Iris pigment epithelial cell (primary cell): ENCODE measurements at places on chromosomes 7 and 10.
A peak's percentile ranks its signal among the peaks of the same experiment; 100 is the strongest.

DNA sequence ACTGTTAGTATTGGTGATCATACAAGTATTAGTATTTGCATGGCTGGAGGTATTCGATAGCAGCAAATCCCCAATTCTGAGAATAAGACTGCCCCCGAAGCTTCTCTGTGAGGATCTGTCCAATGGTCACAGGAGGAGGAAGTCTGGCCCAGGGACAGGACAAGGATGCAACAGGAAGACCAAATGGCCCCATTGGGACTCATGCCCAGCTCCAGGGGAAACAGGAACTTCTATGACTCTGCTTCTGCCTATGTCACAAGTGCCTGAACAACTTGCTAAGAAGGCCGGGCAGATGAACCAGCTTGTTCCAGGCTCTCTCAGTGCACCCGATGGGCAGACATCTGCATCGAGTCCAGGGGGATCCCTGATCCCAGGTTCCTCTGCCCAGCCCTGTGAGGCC, 172.0 kb upstream of the GRB10 start:
- no peak for DNase-seq

GRCh38 chr10:98509745-98510144, 63.0 kb upstream of the HPS1 start:
- DNase-seq = no peak

- no peak for DNase-seq
Observed at GRCh38 chr7:46537191-46537905, 616.3 kb upstream of the IGFBP3 start.

GRCh38 chr10:96856317-96856716, 24.2 kb downstream of the LCOR start:
- DNase-seq = no peak

GRCh38 chr7:5495581-5496375, 72.1 kb upstream of the TNRC18 start:
- no peak for DNase-seq

DNA sequence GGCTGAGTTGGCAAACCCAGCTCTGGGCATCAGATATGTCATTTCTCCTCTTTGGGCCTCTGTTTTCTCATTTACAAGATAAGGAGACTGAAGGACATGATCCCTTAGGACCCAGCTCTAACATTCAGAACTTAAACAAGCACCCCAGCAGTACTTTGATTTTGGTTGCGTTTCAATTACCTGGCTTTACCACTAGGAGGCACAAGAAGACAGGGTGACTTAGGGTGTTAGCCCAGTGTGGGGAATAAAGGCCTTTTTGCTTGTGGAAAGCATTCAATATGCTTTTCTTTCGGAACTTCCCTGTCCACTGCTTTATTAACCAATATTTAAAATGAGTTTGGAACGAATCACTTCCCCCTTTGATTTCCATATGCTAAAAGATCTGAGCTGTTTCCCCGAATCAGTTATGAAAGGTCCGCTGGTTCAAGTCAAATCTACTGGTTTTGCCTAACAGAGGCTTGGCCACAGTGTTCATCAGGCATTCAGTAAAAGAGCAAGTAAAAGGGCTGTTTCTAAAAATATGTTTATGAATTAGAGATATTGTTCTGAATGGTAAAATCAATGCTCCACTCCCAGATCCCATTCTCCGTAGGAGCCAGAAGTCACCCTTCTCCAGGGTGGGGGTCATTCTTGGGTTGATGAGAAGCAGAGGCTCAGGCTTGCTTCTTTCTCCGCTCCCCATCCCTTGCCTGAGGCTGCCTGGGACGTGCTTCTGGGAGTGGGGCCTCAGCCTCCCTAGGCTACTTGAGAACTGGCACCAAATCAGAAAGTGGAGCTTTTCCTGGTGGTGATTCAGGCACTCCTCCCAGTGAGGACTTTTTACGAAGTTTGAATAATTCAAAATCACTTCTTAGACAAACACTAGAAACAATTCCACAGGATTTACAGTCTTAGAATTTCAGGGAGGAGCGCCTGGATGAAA, 105.5 kb downstream of the MYOF start:
- DNase-seq = peak; percentile 88

- DNase-seq = no peak
Observed at GRCh38 chr7:151773797-151774196, 103.1 kb downstream of the PRKAG2 start.

DNA sequence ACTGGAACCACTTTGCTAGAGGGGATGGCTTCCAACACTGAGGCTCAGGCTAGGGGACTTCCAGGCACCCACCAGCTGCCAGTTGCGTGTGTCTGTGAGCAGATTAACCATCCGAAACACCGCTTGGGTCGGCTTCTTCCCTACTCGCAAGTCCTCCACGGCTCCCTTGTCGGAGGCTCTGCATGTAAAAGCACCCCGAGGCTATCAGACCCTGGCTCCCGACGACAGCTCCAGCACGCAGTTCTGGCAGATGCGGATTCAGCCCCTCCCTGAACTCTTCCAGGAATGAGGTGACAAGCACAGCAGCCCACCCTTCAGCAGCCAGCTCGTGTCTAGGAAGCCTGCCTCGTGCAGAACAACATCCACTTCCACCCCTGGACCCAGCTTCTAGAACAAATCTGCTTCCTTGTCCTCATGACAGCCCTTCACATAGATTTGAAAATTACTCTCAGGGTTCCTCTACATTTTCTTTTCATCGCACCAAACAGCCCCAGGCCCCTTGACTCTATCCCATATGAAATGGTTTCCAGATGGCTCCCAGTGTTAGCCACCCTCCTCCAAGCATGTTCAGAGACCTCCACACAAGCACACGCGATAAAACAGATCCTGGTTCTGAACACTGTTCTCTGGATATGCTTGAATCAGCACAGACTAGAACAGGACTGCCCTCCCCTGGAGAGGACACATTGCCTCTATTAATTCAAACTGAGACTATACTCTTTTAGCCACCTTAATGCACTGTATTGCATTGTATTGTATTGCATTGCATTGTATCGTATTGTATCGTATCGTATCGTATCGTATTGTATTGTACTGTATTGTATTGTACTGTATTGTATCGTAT, 44.6 kb downstream of the SLIT1 start:
- DNase-seq = no peak

GRCh38 chr10:25575343-25575742, 358.7 kb upstream of the MYO3A start:
- DNase-seq = no peak

DNA sequence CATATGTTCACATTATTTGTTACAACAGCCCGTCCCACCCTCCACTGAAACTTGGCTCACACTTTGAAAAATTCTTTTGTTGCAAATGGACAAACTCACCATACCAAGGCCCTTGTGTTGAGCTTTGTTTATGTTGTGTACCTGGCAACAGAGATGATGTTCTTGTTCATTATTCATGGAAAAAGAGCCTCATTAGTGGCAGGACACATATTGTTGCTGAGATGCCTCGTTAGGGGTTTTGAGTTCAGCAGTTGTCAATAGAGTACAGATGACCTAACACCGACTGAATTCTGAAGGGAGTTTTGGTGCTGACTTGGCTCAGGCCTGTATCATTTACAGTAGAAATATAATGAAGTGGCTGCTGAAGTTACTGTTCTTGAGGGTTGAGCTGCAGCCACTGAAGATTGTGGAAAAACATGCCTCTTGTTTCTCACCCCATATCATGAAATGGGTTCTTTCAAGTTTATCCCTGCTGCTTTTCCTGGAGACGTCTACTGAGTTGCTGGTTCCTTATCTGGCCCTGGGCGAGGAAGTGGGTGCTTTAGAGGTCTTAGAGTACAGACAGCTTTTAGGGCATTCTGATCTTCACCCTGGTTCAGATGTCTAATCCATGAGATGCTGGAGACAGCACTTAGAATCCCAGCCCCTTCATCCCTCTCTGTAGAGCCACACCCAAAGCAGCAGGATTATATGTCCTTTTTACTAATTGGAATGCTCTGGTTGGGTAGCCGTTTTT, 149.7 kb downstream of the WNT2 start:
- DNase-seq = no peak

DNA sequence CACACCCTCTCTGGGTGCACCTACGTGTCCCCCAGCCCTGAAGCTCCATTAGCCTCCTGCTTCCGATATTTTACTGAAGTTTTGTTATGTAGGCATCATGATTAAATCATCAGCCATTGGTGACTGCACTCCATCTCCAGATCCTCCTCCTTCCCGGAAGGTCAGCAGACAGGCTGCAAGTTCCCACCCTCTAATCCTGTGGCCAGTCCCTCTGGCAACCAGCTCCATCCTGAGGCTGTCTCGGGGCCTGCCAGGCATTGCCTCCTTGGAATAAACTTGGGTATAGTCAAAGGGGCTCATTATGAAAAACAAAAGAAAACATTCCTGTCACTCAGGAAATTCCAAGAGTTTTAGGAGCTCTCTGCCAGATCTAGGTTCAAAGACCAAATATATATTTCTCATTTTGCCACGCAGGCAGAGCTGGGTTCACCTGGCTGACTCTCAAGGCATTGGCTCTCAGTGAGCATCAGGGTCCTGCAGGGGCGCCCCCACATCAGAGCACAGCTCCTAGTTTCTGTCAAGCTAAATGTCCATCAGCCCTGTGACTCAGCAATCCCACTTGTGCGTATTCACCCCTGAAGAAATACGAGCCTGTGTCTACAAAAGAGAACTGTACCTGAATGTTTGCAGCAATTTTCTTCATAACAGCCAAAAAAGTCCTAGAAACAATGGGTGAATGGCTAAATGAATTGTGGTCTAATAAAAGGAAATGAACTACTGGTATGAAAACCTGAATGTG, 27.4 kb upstream of the TMEM72 start:
- no peak for DNase-seq

- DNase-seq = peak; percentile 94
Observed at GRCh38 chr10:91632671-91633550, at the start of gene PPP1R3C. PPP1R3C (minus strand) TSS chr10:91633071; CDS start chr10:91632969, 102 bp downstream.

DNA sequence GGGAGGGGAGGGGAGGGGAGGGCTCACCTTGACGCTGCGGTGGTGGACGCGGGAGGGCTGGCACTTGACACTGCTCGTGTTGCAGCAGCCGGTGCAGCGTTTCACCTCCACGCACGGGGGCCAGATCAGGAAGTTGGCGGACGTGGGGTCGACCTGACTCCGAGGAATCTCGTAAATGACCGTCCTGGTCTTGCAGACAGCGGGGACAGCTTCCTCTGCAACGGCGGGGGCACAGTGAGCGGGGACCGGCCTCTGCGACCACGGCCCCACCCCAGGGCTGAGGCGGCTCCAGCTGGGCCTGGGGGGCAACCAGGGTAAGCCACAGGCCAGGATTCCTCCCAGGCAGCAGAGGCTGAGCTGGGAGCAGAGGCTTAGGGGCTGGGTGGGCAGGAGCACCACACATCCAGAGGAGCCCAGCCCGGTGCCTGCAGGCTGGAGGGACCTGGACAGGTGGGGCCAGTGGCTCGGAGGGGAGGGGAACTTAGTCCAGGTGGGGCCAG, 8.8 kb downstream of the PDGFA start:
- no peak for DNase-seq

DNA sequence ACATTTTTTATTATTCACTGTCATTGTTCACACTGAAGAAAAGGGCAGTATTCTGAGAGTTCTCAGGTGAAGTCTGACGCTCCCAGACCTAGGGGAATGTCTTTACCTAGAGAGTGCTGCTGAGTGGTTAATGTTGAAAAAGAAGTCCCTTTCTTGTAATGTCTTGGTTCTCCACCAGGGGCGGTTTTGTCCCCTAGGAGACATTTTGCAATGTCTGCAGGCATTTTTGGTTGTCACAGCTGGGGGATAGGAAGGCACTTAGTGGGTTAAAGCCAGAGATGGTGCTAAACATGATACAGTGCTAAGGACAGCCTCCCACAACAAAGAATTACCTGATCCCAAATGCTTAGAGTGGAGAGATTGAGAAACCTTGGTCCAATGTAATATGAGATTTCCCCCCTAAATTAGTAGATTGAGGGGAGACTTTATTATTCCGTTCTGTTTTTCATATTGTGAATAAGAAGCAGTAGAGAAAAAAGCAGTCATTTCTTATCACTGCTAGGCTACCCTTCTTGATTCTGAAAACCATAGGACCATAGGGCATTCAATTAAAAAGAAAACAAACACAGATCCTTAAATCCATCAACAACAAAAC, 13.1 kb downstream of the UMAD1 start:
- DNase-seq = peak; percentile 6

- DNase-seq = no peak
Observed at GRCh38 chr10:58014436-58014835, 253.3 kb downstream of the IPMK start.

DNA sequence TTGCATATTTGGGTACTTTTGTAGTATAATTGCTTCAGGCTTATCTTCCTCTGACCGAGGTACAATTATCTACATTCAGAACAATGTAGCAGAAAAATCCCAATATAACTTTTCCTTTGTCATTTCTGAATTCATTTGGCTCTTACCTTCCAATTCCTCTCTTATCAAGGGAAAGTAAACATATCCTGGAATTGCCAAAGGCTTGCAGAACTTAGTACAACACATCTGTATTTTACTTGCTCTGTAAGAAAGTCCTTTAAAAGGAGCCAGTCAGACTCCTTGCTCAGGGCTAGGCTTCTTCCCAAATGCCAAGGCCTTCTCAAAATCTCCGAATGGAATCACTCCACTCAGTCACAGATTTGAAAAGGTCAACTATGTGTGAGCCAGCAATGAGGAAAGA, 43.3 kb upstream of the ABCB4 start:
- DNase-seq = no peak

GRCh38 chr10:128866551-128866950, 600.5 kb upstream of the MGMT start:
- no peak for DNase-seq

GRCh38 chr10:126425032-126425431, 36.8 kb upstream of the ADAM12 start:
- DNase-seq = no peak

DNA sequence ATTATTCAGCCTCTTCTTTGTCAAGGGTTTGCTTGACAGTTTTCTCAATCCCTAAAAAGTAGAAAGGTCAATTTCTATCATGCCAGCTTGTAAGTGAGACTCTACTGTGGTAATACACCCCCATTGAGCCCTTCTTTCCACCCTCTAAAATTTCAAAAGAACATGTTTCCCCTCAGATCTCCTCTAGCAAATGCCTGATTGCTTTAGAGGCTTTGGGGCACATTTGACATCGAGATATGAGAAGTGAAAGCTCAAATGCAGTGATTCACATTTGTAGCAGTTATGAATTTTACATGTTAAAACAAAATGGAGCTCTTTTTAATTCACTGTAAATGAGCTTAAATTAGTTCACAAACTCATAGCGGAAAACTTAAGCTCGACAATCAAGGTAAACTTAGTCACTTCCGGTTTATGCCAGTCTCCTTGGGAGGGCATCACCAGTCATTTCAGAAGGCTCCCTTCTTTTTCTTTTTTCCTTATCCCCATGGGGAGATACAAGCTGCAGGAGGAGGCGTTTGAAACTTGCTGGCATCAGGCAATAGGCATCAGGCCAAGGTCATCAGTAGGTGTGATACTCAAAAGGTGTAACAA, 55.3 kb upstream of the ADO start:
- no peak for DNase-seq

DNA sequence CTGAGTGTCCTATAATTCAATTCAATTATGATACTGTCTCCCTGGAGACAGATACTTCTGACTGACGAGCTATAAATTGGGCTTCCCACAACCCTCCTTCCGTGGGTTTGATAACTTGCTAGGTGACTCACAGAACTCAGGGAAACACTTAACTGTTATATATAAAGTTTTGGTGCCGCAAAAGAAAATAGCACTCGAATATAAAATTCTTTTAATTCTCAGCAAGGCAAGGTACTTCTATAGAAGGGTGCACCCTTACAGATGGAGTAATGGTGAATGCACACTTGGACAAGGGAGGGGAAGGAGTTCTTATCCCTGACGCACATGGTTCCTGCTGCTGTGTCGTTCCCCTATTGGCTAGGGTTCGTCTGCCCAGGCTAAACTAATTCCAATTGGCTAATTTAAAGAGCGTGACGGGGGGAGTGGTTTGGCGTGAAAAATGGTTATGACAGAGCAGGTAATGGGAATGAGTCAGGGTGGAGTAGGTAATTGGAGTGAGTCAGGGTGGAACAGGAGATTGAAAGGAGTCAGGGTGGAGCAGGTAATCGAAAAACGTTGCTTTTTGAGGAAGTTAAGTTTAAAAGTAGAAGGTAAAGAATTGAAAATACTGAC, 20.8 kb upstream of the GHITM start:
- DNase-seq = no peak
